ENCODE measurements at places on chromosomes 13 and 19. TPM values are rescaled to one million over a fixed set of nuclear protein-coding genes. Genes with fewer than 3 reads are reported as not detected.

Gene MAST3
- 56.1 TPM for total RNA-seq

- no peaks in the 10 kb centered on the region for H3K27me3 ChIP-seq
- no peak for DNase-seq
- peak overlapping the region; percentile 67 for H3K27ac ChIP-seq
- H3K36me3 ChIP-seq: no peaks in the 10 kb centered on the region
These were observed 33.8 kb downstream of the COL4A2 start for GRCh38 chr13:110340812-110341444.

DNA sequence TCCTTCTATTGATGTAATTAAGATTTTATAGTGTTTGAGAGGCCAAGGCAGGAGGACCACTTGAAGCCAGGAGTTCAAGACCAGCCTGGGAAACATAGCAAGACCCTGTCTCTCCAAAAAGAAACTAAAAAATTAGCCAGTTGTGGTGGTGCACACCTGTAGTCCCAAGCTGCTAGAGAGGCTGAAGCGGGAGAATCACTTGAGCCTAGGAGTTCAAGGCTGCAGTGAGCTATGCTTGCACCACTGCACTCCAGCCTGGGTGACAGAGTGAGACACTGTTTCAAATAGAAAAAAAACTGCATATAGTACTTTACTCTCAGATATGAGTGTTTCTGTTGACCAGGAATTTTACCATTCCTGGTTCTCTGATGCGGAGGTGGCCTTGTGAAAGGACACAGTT is 48.9 kb downstream of the CDADC1 start:
- H3K27me3 ChIP-seq: no peaks in the 10 kb centered on the region
- H3K4me1 ChIP-seq: peaks cover 5% of the 10 kb centered on the region
- no peaks in the 10 kb centered on the region for H3K36me3 ChIP-seq
- H3K27ac ChIP-seq: no peak overlapping the region

DNA sequence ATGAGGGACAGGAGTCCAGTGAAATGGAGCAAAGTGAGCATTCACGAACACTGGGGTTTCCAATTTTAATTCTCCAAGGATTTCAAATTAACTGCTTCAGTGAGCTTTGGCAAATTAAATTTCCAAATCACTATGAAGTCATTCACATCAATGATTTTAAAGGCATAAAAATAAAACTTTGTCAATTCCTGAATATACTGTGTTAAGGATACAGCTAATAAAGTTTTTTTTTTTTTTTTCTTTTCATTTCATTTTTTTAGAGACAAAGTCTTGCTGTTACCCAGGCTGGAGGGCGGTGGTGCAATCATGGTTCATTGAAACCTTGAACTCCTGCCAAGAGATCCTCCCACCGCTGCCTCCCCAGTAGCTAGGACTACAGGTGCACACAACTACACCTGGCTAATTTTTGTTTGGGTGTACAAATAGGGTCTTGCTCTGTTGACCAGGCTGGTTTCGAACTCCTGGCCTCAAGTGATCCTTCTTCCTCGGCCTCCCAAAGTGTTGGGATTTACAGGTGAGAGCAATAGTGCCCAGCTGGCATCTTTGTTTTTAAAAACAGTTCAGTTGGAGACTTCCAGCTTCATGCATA is 21.9 kb downstream of the RBM26 start:
- no peaks in the 10 kb centered on the region for H3K4me1 ChIP-seq
- no peak overlapping the region for H3K4me3 ChIP-seq
- H3K36me3 ChIP-seq: no peaks in the 10 kb centered on the region
- H3K27me3 ChIP-seq: no peaks in the 10 kb centered on the region
- no peak overlapping the region for H3K27ac ChIP-seq
- no peak for DNase-seq

DNA sequence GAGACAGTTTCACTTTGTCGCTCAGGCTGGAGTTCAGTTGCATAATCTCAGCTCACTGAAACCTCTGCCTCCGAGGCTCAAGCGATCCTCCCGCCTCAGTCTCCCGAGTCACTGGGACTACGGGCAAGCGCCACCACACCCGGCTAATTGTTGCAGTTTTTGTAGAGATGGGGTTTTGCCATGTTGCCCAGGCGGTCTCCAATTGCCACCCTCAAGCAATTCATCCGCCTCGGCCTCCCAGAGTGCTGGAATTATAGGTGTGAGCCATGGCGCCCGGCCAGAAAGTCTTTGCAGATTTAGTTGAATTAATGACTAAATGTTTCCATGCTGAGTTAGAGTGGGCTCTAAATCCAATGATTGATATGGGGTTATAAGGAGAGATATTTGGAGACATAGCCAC is 4.5 kb upstream of the CADM4 start:
- H3K4me1 ChIP-seq: no peaks in the 10 kb centered on the region
- no peak overlapping the region for H3K4me3 ChIP-seq
- no peak overlapping the region for H3K27ac ChIP-seq
- no peak for DNase-seq

Measured in Peyer's patch (tissue), 4 donors.